ENCODE measurements at places on chromosomes 6 and 20. TPM values are rescaled to one million over a fixed set of nuclear protein-coding genes. Genes with fewer than 3 reads are reported as not detected.

EMILIN3 gene
- total RNA-seq, result 0.15 TPM

TAGAP gene
- total RNA-seq, result not detected

FABP7 gene
- not detected for total RNA-seq

PCK1 gene
- not detected for total RNA-seq

PABPC1L gene
- total RNA-seq, result 13.6 TPM

EYA4 gene
- total RNA-seq, result 0.12 TPM

ADGRB3 gene
- total RNA-seq, result under 0.01 TPM

TNFRSF21 gene
- total RNA-seq, result 83.1 TPM

MYBL2 gene
- total RNA-seq, result 21.4 TPM

HCRTR2 gene
- total RNA-seq, result not detected

SLC22A1 gene
- total RNA-seq, result not detected

REM1 gene
- total RNA-seq, result not detected

C6orf141 gene
- 28.1 TPM for total RNA-seq

PPT2 gene
- total RNA-seq, result 18.0 TPM

MYH7B gene
- not detected for total RNA-seq

RBPJL gene
- not detected for total RNA-seq

RTEL1 gene
- total RNA-seq, result 20.1 TPM

TMEM217 gene
- total RNA-seq, result 13.8 TPM

Data from glomerular endothelial cell (primary cell).